Stimulated activated CD4-positive, alpha-beta T cell treated with anti-CD3 and anti-CD28 coated beads, TNF-alpha, amount 100 ng/mL, for 24 hours (primary cell): ENCODE measurements at places on chromosomes 3 and 15.

DNA sequence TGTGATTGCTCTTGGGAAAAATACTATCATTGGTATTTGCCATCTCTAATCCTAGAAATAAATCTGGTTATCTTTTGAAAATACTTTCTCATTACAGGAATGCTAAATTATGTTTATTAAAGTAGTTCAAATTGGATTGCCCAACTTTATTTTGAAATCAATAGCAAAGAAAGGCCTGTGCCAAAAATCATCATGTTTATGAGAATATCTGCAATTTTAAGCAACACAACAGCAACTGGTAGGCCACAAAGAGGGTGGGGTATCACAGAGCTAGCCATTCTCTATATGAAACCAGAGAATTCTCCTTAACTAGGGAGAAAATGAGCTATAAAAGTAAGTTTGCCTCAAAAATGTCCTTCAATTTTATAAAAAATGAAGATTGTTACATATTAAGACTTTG is 11.9 kb upstream of the TM4SF19 start:
- DNase-seq = no peak

DNA sequence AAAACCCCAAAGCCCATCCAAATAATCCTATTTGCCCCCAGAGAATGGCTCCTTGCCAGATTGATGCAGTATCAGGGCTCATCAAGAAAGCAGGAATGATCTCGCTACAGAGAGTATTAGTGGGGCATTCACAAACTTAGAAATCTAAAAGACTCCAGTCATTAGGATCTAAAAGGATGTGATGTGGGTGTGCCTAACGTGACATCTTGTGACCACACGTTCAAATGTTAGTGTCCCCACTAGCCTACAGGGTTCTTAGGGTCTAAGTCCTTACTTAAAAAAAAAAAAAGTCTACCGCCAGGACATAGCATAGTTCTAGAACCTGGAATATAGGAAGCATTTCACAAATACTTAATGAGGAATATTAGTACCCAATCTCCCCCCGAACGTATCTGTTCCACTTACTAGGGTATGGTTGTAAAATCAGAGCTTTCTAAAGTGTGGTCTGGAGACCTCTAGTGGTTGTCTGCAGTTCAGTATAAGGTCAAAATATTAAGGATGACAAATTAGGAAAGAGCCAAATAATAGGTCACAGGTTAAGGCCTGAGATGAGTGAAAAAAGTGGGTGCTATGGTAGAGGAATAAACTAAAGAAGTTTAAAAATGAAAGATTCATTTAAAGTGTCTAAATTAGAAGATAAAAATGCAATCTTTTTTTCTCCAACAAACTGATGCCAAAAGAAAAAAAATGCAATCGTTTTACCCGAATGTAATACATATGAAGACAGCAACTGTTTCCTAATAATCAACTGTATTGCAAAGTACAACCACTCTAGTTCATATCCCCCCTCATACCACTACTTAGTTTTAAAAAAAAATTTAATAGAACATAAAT is 4.2 kb upstream of the CHRM5 start:
- no peak for DNase-seq

DNA sequence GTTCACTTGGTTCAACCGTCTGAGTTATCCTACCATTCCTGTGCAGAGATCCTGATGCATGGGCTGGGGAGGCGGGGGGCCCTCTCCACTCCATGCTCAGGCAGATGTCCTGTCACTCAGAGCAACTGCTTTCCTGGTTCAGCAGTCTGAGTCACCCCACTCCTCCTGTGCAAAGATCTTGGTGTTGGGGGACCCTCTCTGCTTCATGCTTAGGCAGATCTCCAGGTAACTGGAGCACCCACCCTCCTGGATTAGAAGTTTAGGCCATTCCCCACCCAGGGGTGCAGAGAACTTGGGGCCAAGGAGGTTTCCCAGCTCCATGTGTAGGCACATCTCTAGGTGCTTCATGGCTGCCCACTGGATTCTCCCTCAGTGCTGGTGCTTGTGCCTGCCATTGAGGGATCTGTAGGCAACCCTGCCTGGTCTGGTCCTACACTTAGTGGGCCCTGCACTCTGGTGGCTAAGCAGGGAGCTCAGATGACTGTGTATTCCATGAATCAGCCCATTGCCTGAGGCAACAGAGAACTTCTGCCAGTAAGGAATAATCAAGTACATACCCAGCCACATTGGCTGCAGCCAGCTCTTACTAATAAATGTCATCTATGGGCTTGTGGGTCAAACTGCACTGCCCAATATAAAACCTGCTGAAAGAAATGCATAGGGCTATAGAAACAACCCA is 465.4 kb upstream of the THBS1 start:
- no peak for DNase-seq

- no peak for DNase-seq
Observed at GRCh38 chr3:177807150-177807875, 610.0 kb upstream of the TBL1XR1 start.

- no peak for DNase-seq
Observed at GRCh38 chr15:98943601-98944151, 63.9 kb downstream of the PGPEP1L start.

GRCh38 chr3:140288595-140288994 is 353.6 kb downstream of the CLSTN2 start:
- DNase-seq = no peak

DNA sequence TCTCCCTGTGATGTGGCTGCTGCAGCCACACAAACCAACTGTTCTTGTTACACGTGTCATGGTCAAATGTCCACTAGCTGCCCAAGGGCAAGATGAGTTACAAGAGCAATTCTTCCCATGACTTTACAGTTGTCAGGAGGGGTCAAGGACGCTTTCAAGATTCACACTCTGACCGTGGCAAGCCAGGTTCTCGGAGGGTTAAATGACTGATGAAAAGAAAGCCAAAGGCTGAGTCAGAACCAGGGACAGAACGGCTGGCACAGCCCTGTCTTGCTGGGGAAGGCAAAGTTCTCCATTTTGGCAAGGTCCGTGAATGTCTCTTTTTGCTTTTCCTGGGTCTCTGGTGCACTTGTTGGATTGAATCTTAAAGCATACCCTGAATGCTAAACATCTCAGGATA is 364.5 kb upstream of the ICE2 start:
- DNase-seq = no peak

GRCh38 chr3:99669879-99670555 is 31.6 kb downstream of the COL8A1 start:
- DNase-seq = no peak

- no peak for DNase-seq
Observed at GRCh38 chr15:75656331-75656730, 8.6 kb downstream of the SNX33 start.

- DNase-seq = no peak
Observed at GRCh38 chr3:4805662-4806061, 173.6 kb upstream of the BHLHE40 start.

DNA sequence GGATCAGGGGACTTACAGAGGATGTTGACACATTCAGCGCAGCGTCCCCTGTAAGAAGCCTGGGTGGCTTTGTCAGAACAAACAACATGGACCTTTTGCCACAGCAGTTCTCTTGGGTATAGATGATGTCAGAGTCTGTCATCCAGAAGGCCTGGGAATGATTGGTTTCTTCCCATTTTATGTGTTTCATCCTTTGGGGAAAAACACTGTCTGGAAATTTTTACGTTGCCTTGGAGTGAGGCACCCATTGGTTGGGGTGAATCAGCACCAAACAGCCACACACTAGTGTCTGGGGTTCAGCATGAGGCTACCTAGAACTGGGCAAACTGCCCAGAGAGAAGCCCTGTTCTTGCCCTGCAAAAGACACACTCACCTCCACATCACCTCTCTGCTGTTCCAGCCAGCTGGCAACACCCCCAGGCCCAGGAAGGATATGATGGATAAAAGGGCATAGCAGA is 123.0 kb downstream of the FAM43A start:
- DNase-seq = no peak

DNA sequence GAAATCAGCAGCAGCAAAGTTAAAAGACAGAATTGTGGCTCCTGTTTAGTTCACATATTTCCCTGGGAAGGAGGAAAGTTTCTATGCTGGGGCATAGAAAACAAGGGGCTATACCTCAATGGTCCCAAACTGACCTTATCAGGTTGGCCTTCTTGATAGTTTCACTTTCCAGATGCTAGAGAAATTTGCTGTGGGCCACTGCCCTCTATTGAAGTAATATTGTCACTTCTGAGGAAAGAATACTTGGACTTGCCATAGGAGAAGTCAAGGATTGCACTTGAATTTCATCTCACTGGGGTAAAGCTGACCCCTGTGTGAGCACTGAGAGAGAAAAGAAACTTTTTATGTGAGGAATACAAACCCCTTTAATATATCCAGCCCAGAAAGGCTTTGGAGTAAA is 49.3 kb upstream of the XCR1 start:
- no peak for DNase-seq

- no peak for DNase-seq
Observed at GRCh38 chr3:185270262-185270955, 16.6 kb upstream of the EHHADH start.

GRCh38 chr3:71241246-71241901 is 342.2 kb downstream of the FOXP1 start:
- no peak for DNase-seq

DNA sequence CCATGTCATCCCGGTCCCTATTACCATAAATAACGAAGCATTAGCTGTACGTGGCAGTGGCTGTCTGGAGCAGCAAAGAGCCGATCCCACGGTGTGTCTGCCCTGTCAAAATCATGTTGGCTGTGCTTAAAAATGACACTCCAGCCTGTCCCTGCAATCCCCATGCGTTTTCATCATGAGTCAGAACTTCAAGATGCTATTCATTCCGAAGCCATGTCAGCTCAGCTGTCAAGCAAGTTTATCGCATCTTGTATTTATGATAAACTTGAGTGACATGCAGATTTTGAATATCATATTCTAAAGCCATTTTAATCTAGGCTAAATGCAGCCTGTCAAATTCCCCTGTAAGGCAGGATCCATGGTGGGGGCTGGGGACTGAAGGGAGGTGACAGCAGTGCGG is 152.4 kb downstream of the TJP1 start:
- no peak for DNase-seq

DNA sequence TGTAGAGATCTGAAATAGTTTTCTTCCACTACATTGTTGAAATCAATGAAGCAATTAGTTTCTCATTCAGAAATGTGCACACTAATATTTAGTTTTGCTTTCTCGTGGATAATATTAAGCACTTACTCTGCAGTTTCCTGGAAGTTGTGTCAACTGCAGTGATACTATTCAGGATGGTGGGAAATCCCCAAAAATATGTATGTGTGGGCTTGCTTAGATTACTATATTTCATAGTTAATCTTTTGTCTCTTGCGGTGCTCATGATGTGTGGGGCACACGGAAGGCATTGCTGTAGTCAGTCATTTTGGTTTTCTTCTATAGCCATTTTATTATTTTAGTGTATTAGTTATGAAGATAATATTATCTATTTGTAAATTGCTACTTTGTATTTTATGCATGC is 19.7 kb downstream of the RAB11A start:
- DNase-seq = no peak

DNA sequence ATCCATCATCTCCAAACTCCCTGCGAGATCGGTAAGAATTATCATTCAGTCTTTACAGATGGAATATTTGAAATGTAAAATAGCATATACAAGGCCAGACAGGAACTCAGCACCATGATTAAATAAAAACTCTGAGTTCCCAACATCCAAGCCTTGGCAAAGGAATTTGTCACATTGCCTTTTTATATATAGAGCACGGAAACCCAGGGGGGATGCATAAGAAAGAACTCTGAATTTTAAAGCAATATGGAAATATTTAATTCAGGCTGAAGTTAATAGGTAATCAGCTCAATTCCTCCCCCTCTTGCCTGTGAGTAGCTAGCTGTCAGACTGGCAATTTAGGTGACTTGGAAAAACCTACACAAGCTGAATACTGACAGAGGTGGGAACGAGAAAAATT is 217.9 kb upstream of the KCNMB2 start:
- DNase-seq = no peak

- DNase-seq = no peak
Observed at GRCh38 chr3:183584914-183585280, 29.4 kb upstream of the KLHL6 start.

DNA sequence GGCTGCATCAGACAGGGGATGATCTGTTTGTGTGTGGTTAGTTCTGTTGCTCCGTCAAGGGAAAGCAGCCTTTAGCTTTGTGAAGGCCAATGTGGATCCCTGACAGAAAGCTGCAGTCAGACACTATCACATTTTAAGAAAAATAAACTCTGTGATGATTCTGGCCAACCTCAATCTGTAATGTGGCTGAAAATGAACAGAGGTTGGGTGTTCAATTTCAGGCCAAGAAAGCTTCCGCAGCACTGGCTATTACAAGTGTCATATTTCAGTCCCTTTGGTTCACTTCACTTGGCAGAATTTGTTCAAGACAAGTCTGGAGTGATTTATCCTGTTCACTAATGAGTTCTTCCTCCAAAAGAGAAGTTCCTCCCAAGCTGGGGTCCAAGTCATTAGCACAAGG is 571.8 kb upstream of the IL12A start:
- no peak for DNase-seq

GRCh38 chr3:78035131-78035641 is 995.3 kb downstream of the ROBO2 start:
- DNase-seq = no peak

DNA sequence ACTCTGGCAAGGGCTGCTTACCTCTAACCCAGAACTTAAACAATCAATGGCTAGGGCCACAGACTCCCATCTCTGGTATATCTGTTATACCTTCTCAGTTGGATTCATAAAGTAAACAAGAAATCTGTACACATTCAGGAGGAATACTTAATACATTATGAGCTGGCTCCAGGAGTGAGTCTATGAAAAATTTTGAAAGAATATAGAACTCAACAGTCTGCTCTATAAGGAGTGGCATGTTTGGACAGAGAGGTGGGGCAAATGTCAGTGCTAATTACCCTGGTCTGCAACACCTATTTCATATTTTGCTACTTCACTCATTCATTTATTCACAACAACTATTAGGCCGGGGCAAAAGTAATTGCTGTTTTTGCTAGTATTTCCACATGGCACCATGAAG is 245.1 kb downstream of the THRB start:
- DNase-seq = no peak

- no peak for DNase-seq
Observed at GRCh38 chr3:57972531-57973111, 35.6 kb upstream of the FLNB start.

- no peak for DNase-seq
Observed at GRCh38 chr3:142000325-142000870, 124.0 kb downstream of the ATP1B3 start.

- DNase-seq = no peak
Observed at GRCh38 chr3:20186600-20187004, 596 bp upstream of the SGO1 start.

DNA sequence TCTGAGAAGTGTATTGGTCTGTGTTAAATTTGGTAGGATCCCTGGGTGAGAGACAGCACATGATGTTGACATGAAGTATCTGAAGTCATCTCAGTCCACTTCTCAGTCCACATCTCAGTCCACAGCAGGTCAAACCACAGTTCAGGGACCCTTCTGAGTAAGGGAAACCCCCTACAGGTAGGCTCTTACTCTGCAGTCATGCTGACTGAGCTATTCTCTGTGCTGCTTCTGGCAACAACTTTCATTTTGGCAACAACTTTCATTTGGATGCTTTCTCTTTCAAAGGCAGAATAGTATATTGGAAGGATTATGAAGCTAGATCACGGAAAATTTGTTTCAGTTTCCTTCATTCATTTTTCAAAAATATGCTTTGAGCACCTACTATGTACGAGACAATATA is 178.2 kb upstream of the GOLIM4 start:
- no peak for DNase-seq
